Right ventricle myocardium superior (tissue), 1 donor: ENCODE measurements at places on chromosomes 3 and 15. TPM values are rescaled to one million over a fixed set of nuclear protein-coding genes. Genes with fewer than 3 reads are reported as not detected.

DNA sequence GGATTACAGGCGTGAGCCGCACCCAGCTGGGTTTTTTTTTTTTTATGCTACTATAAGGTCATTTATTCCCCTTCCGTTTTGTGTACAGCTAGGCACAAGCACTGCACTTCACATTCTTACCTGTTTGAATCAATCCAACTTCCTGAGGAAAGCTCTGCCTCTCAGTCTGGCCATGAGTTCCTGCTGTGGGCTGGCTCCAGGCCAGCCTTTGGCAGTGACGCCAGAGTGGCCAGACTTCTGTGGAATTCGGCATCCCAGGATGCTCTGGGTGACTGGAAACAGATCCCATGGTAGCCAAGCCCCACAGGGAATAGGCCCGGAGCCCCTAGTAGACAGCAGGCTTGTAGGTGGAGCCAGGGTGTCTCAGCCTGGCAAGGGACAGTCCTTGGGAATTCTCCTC lies 21.5 kb upstream of the TIMP4 start:
- peak; percentile 78 for DNase-seq

DNA sequence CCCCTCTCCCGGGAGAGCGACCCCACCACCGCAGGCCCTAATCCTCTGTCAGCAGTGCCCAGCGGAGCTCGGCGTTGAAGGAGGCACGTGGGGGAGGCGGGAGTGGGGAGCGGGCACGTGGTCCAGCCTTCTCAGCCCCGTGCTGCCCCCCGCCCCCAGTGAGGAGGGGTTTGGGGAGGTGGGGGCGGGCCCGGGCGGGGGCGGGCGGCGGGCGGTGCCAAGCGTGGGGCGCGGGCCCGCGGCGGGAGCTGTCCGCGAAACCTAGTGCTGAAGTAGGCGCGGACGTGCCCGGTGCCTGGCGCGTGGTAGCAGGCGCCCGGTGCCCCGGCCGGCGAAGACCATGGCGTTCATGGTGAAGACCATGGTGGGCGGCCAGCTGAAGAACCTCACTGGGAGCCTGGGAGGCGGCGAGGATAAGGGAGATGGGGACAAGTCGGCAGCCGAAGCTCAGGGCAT lies at the start of gene CPLX3:
Gene CPLX3 (plus strand): TSS at position 264 of the 456 bp plus-strand sequence. CDS start 77 bp downstream, at position 341.
- DNase-seq, result no peak

DNA sequence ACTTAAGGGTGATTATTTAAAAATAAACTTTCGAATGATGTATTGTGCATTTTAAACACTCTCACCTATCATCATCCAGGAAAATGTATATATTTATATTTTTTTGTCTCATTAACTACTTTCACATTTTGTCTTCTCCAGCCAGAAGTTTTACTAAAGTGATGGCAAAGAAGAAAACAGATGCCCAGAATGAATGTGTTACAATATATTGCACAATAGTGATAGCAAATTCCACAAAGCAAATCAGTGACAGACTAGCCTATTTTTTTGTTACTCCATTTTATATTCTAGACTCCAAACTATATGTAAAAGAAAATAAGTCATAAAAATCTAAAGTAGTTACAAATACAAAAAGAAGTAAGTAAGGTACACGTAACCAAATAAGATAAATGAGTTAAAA lies 414.7 kb downstream of the EPHA3 start:
- no peak for DNase-seq

- DNase-seq, result no peak
Observed at GRCh38 chr3:59559721-59560435, 510.1 kb upstream of the CFAP20DC start.

DNA sequence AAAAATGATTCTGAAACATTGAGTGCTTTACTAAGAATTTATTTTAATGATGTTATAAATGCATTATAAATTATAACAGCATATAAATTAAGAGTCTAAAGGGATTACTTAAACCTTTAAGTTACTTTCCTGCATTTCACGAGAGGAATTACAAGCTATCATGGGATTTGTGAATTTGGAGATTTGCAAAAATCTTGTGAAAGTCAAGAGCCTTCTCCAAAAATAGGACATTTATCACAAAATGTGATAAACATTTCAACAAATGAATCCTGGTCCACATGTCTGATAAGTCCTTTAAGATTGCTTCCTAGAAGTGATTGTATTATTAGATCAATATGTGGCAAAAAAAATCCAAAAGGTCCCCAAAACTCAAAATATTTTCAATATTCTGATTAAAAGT lies 154.5 kb downstream of the ATP8B4 start:
- no peak for DNase-seq

- DNase-seq, result no peak
Observed at GRCh38 chr3:50388720-50389413, 29.5 kb upstream of the TMEM115 start.

C15orf61 gene
- 15.7 TPM for total RNA-seq

ZNF280D gene
- total RNA-seq, result 21.1 TPM

SLC12A1 gene
- total RNA-seq, result not detected

RAB5A gene
- 52.6 TPM for total RNA-seq
